H9 (cell line): ENCODE measurements at places on chromosomes 16 and 17. TPM values are rescaled to one million over a fixed set of nuclear protein-coding genes. Genes with fewer than 3 reads are reported as not detected.

Gene KRTAP17-1
- not detected in 2 replicates for total RNA-seq

- H3K36me3 ChIP-seq: peaks cover 52% of the 10 kb centered on the region
- no peaks in the 10 kb centered on the region for H3K4me1 ChIP-seq
- DNase-seq: no peak
Observed at GRCh38 chr16:84096447-84097005, 20.2 kb downstream of the MBTPS1 start.

GRCh38 chr17:10041916-10042588, 137.0 kb upstream of the RCVRN start:
- H3K27me3 ChIP-seq: no peaks in the 10 kb centered on the region
- no peak overlapping the region for H3K27ac ChIP-seq
- no peak overlapping the region for H3K4me3 ChIP-seq
- H3K4me1 ChIP-seq: no peaks in the 10 kb centered on the region
- H3K36me3 ChIP-seq: no peaks in the 10 kb centered on the region
- no peak for DNase-seq

Gene CTDNEP1
- 134 and 141 TPM in 2 replicates for total RNA-seq

- 0 out of 2 replicates have a peak, but pooled peaks cover 4% of the 10 kb centered on the region for H3K36me3 ChIP-seq
- no peak for DNase-seq
- no peaks in the 10 kb centered on the region for H3K27me3 ChIP-seq
- H3K4me1 ChIP-seq: no peaks in the 10 kb centered on the region; the same call in 1 of the 2 replicates
Observed at GRCh38 chr17:62180772-62181171, 115.7 kb upstream of the MED13 start.

- no peaks in the 10 kb centered on the region for H3K36me3 ChIP-seq
- H3K4me1 ChIP-seq: no peaks in the 10 kb centered on the region; the same call in 1 of the 2 replicates
- no peak for DNase-seq
- no peaks in the 10 kb centered on the region for H3K27me3 ChIP-seq
Observed at GRCh38 chr16:85377388-85378144, 235.6 kb upstream of the GSE1 start.

Gene MFSD11
- total RNA-seq: 19.9 and 21.8 TPM in 2 replicates

Gene MYL11
- 0.70 and 1.4 TPM in 2 replicates for total RNA-seq

Gene PRAC2
- not detected in 2 replicates for total RNA-seq

Gene MEIOB
- total RNA-seq: 1.3 and 1.6 TPM in 2 replicates

DNA sequence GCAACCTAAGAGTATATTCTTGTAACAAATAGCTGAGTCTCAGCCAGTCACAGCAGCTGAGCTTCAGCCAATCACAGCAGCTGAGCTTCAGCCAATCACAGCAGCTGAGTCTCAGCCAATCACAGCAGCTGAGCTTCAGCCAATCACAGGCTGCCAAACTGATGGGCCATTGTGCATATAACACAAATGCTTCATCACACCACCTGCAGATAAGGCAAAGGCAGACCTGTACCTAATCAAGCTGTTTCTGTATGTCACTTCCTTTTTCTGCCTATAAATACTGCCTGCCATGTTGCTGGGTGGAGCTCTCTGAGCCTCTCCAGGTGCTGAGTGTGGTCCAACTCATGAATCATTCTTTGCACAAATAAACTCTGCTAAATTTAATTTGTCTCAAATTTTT, 19.9 kb downstream of the MYH13 start:
- H3K36me3 ChIP-seq: no peaks in the 10 kb centered on the region
- H3K4me1 ChIP-seq: no peaks in the 10 kb centered on the region
- no peak overlapping the region for H3K4me3 ChIP-seq
- H3K27me3 ChIP-seq: no peaks in the 10 kb centered on the region
- DNase-seq: no peak

Gene DCXR
- total RNA-seq: 90.6 and 93.6 TPM in 2 replicates

DNA sequence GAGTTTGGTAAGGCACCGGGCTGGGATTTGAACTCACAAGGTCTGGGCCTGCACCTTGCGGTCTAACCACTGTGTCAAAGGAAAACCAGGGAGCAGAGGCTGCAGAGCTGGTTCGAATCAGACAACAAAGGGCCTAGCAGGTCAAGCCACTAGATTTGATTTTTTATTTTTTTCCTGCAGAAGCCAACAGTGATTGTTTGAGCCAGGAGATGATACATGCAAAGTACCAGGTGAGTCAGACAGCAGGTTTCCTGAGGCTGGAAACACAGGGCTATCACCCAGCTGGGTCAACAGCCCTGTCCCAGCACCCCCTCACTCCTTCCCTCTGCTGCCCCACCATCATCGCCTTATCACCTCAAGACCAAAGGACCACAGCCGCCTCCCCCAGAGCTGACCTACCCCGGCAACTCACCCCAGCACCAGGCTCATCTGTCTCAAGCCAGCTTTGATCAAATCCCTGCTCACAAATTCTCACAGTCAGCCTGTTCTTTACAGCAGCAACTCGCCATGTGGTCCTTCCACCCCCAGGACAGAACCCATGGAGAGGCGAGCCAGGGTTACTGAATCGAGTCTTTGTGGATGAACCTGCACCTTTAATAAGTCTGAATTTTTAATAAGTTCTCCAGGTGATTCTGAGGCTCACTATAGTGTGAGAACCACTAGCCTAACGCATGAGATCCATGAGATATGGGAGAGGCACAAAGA, 13.0 kb upstream of the KRT19 start:
- no peak for DNase-seq
- no peaks in the 10 kb centered on the region for H3K27me3 ChIP-seq
- no peaks in the 10 kb centered on the region for H3K4me1 ChIP-seq
- no peaks in the 10 kb centered on the region for H3K36me3 ChIP-seq
- no peak overlapping the region for H3K4me3 ChIP-seq

Gene KRT32
- total RNA-seq: not detected in 2 replicates

DNA sequence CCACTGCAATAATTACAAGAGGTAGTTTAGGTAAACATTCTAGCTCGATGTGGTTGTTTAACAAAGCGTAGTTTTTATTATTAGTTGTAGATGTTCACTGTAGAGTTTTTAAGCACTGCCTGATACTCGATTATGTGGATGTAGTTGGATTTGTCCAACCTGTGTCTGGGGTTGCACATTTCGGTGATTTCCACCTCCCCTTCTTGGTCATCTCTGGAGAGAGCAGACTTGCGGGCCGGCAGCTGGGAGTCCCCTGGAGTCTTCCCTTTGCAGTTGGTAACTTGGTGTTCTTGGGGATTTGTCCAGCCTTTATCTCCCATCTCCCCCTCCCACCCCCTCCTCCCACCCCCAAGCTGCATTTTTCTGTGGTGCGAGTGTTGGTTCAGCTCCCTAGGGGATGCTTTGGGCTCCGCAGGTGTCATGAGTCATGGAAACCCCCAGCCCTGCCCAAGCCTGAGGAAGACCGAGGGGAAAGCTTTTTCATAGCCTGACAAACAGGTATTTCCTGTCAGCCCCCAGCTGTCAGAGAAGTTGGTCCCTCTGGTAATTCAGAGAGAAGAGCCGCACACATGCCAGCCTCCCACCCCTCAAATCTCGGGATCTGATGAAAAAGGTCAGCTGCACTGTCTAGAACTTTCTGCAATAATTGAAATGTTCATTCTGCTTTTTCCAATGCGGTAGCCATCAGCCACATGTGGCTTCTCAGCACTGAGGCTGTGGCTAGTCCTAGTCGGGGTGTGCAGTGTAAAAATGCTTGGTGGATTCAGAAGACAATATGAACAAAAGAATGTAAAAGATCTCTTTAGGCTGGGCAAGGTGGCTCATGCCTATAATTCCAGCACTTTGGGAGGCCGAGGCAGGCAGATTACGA, 50.3 kb downstream of the KSR1 start:
- peak; percentile 82 for DNase-seq
- H3K4me3 ChIP-seq: peak overlapping the region; percentile 35
- no peaks in the 10 kb centered on the region for H3K27me3 ChIP-seq
- H3K27ac ChIP-seq: no peak overlapping the region
- peaks cover 17% of the 10 kb centered on the region; the same call in 1 of the 2 replicates for H3K4me1 ChIP-seq

DNA sequence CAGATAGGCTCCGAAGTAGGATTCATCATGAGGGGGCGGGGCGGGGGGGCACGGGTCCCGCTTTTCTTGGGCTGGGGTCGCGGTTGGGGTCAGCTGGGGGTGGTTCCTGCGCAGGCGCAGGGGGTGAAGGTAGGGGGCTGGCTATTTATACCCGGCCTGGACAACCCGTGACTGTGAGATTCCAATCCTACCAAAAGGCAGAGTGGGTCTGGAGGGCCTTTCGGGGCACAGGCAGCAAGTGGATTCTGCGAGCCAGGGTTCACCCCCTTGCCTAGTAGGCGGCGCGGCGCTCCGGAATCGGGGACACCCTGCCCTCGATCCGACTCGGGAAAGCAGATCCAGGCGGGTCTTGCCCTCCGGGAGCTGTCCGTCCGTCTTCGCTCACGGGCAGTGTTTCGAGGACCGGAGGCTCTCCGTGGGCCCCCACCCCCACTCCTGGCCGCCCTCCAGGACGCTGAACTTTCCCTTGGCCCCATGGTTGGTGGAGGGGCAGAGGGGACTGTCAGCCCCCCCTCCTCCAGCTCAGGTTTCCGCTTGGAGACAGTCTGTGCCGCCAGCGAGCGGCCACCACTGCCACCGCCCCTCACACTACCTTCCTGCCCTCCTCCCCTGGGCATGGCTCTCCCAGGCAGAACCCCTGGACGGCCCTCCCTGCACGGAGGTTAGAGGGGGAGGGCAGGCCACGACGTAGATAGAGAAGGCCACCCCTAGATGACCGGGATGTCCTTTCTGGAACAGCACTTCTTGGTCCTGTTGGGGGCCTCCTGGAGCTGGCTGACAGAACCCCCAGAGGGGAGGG, 634 bp downstream of the SLC2A4 start:
- H3K27ac ChIP-seq: no peak overlapping the region
- no peaks in the 10 kb centered on the region for H3K27me3 ChIP-seq
- H3K4me3 ChIP-seq: peak overlapping the region; percentile 76
- peaks cover 4% of the 10 kb centered on the region; the same call in 1 of the 2 replicates for H3K4me1 ChIP-seq

Gene MPV17L
- 5.6 and 6.4 TPM in 2 replicates for total RNA-seq

GRCh38 chr17:77496831-77497577, 356.2 kb downstream of the SEC14L1 start:
- no peak overlapping the region for H3K4me3 ChIP-seq
- H3K27ac ChIP-seq: no peak overlapping the region
- no peaks in the 10 kb centered on the region for H3K27me3 ChIP-seq
- H3K36me3 ChIP-seq: peaks cover 58% of the 10 kb centered on the region
- no peak for DNase-seq

- H3K4me1 ChIP-seq: 0 out of 2 replicates have a peak, but pooled peaks cover 2% of the 10 kb centered on the region
- DNase-seq: no peak
- no peaks in the 10 kb centered on the region for H3K36me3 ChIP-seq
- no peak overlapping the region for H3K4me3 ChIP-seq
- no peak overlapping the region for H3K27ac ChIP-seq
Observed at GRCh38 chr17:10032118-10032852, 127.2 kb upstream of the RCVRN start.

DNA sequence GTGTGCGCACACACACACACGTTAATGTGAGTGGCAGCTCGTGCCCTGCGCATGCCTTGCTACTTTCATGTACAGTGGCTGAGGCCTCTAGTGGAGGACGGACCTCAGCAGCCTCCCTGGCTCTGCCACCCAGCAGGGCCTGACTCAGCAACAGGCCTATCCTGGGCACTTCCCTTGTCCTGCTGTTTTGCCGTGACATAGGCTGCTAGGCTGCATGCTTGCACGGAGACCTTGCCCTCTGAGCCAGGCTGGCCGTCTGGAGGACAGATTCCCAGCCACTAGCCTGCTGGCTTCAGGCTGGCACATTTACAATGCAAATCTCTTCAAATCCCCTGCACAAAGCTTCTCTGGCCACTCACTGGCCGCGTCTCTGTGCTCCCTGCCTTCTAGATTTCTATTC, 9.5 kb downstream of the RNF213 start:
- H3K27me3 ChIP-seq: no peaks in the 10 kb centered on the region
- H3K27ac ChIP-seq: peak overlapping the region; percentile 82
- H3K4me1 ChIP-seq: peaks cover 9% of the 10 kb centered on the region; the same call in 1 of the 2 replicates
- H3K4me3 ChIP-seq: peak overlapping the region; percentile 46; the same call in 2 of the 3 replicates
- peaks cover 14% of the 10 kb centered on the region; the same call in 1 of the 2 replicates for H3K36me3 ChIP-seq
